Right ventricle myocardium superior (tissue), 1 donor: ENCODE measurements at places on chromosomes 1 and 21. TPM values are rescaled to one million over a fixed set of nuclear protein-coding genes. Genes with fewer than 3 reads are reported as not detected.

DNAJB4 gene
- total RNA-seq = 99.0 TPM

RERE gene
- 114 TPM for total RNA-seq

ACTL8 gene
- not detected for total RNA-seq

SELL gene
- 0.89 TPM for total RNA-seq

LRRC71 gene
- not detected for total RNA-seq

SPRR1B gene
- total RNA-seq = not detected

ILDR2 gene
- 4.1 TPM for total RNA-seq

PDZK1 gene
- total RNA-seq = not detected

CBS gene
- 6.2 TPM for total RNA-seq

SLAMF8 gene
- 1.00 TPM for total RNA-seq

NBPF6 gene
- total RNA-seq = not detected

GPR137B gene
- 27.5 TPM for total RNA-seq

AGL gene
- 49.6 TPM for total RNA-seq

GBP5 gene
- total RNA-seq = 1.7 TPM

DNAI4 gene
- 13.5 TPM for total RNA-seq

SPATA21 gene
- not detected for total RNA-seq

CFHR1 gene
- total RNA-seq = not detected

DCLRE1B gene
- 2.2 TPM for total RNA-seq
